ENCODE measurements at places on chromosomes 5 and 9.

GRCh38 chr5:172224996-172225395 lies 31.0 kb downstream of the EFCAB9 start:
- no peak for DNase-seq

- DNase-seq: no peak
Measured at GRCh38 chr5:131386779-131387178, 122.9 kb downstream of the CDC42SE2 start.

DNA sequence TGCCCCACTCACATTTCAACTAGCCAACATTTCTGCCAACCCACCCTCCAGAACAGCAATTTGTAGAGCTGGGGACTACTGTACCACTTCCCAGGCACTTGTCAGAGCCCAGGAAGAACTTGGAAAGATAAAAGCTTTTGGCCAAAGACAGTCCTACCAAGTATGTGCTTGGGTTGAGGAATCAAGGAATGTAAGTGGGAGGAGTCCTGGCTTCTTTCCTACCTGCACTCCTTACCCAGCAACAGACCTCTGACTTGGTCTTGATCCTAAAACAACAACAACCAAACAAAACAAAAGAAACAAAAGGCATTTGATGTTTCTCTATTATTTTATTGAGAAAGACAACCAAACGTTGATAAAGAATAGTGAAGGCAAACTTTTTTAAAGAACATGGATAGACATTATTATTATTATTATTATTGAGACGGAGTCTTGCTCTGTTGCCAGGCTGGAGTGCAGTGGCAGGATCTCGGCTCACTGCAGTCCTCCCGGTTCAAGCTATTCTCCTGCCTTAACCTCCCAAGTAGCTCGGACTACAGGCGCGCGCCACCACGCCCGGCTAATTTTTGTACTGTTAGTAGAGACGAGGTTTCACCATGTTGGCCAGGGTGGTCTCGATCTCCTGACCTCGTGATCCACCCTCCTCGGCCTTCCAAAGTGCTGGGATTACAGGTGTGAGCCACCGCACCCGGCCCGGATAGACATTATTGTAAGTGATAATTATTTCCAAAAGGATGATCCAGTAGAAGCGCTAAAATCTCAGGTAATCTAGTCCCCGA lies 33.5 kb downstream of the ANXA2R start:
- DNase-seq: no peak

DNA sequence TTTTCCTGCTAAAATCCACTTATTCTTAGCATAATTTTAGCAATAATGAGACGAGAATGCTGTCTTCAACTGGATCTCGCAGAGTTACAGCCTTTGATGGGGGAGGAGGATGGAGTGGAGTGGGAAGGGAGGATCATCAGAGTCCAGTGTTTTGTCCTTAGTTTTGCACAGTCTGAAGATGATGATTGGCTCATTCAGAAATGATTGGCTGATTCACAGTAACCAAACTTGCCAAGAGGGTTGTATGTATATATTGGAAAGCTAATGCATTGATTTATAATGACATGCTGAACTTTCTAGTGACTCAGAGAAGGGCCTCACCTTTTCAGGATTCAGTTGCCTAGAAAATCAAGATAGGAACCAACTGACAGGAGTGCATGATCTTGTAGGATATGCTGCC lies 448.0 kb downstream of the CCDC171 start:
- DNase-seq: no peak

DNA sequence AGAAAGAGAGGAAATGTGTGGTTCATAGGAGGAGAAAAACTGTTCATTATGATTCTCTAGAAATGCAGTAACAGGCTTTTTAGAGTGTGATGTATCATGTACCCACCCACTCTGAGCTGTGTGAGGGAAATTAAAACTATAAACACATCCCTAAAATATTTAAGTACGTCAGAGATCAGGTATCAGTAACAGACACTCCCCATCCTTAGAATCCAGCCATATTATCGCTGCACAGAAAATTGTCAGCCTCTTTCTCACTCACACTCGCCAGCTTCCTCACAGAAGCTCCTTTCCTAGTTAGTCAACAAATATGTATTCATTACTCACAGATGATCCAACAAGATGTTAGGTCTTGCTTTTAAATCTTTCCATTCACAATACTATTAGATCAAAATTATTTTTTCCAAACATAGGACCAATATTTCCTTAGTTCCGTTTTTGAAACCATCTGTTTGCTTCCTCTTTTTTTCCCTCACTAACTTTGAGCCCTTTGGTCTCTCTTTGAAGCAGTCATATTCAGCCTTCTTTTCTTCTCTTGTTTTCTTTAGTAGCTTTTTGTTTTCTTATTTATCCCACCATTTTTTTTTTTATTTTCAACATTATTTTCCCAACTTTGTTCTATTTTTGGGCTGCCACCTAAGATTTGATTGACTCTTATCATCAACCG lies 13.6 kb upstream of the MAST4 start:
- no peak for DNase-seq

DNA sequence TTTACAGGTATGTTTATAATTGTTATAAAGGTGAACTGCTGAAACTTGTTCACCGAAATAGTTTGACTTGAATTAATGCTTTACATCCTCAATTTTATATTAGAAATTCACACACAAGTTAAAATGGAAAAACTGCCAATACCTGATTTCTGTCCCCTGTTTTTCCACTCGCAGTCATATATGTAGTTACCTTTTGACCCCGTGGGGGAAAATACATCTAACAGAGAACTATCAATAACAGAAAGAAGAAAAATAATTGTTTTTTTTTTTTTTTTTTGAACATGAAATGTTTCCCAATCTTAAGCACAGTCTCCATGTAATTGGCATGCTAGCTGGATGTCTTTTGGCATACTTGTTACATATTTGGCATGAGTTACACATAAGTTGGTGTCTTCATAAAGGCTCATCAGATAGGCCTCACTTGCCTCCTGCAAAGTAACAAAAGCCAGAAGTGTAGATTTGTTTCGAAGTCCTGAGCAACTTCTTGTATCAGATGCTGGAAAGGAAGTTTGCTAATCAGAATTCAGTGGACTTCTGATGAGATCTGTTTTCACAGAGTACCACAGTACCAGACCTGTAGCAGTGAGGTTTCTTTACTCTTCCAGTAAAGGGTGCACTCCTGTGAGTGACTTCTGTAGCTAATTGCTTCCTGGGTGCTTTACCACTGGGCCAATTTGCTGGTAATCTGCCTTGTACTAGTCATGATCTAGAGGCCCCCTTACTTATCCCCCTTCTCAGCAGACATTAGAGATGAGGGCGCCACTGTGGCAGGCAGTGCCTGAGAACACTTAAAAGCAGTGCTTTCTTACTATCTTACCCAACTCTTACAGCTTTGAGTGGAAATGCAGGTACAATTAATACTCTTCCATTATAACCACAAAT lies 36.2 kb upstream of the CXXC5 start:
- DNase-seq: no peak

- DNase-seq: no peak
Measured at GRCh38 chr9:128392302-128393144, 21.3 kb downstream of the URM1 start.

GRCh38 chr5:13985731-13986418 lies 41.4 kb upstream of the DNAH5 start:
- no peak for DNase-seq

- DNase-seq: no peak
Measured at GRCh38 chr5:92328584-92329259, 945.6 kb upstream of the ARRDC3 start.

GRCh38 chr9:135512904-135513303 lies 8.3 kb upstream of the LCN1 start:
- DNase-seq: no peak

- DNase-seq: no peak
Measured at GRCh38 chr5:126693806-126694205, 83.1 kb upstream of the LMNB1 start.

DNA sequence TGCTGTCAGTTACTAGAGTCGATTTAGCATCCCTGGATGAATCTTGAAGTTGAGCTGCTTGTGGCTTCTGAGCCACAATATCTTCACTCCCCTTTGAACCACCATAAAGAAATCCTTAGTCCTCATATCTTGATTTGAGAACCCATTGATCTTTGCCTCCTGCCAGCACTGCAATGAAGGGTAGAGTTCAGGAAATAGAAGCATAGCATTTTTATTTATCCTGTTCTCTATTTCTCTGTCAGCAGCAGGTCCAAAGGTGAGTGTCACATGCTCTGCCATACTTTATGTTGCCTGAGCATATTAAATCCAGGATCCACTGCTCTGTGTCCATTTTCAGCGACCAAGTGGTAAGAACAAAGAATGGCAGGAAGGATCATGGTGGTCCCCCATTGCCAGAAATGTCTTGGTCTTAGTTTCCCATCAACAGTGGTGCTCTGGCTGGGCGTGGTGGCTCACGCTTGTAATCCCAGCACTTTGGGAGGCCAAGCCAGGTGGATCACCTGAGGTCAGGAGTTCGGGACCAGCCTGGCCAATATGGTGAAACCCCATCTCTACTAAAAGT lies 80.2 kb upstream of the PANK3 start:
- no peak for DNase-seq

- DNase-seq: no peak
Measured at GRCh38 chr9:130315446-130316226, 50.1 kb downstream of the HMCN2 start.

DNA sequence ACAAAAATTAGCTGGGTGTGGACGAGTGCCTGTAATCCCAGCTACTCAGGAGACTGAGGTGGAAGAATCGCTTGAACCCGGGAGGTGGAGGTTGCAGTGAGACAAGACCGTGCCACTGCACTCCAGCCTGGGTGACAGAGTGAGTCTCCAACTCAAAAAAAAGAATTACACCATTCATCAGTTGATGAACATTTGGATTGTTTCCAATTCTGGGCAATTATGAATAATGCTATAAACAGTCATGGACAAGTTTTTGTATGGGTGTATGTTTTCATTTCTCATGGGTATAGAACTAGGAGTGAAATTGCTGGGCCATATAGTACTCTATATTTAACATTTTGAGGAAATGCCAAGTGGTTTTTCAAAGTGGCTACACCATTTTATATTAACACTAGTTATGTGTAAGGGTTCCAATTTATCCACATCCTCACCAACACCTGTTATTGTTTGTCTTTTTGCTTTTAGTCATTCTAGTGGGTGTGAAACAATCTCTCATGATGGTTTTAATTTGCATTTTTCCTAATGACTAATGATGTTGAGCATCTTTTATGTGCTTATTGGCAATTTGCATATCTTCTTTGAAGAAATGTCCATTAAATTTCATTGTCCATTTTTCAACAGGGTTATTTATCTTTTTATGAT lies 9.0 kb upstream of the CCDC125 start:
- DNase-seq: no peak

DNA sequence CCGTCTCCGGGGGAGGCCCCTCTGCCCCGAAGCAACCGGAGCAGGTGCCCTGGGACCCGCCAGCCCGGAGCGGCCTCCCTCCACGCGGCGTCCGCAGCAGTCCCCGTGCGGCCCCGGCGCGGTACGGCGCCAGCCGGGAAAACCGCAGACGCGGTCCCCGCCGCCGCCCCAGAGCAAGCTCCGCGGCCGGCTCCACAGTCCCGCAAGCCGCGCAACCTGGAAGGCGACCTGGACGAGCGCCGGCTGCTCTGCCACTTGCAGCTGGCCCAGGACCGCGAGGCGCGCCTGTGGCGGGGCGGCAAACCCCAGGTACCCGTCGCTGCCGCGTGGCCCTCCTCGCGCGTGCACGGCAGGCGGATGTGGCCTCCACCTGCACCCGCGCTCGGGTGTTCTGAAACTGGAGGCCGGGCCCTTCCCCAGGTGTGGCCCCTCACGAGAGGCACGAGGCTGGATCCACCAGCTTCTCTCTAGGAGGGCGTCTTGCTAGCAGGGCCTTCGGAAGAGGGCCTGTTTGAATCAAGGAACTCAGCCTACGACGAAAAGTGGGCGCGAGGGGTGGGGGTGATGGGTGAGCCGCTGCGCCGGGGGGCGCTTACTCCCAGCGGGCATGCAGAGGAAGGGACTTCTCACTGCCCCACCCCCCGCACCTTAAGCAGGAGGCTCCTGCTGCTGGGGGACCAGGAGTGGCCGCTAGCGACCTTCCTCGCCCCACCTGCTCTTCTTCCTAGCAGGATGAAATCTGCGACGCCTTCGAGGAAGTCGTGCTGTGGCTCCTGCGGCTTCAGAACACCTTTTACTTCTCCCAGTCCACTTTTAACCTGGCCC lies 602 bp downstream of the CCNI2 start:
- no peak for DNase-seq

DNA sequence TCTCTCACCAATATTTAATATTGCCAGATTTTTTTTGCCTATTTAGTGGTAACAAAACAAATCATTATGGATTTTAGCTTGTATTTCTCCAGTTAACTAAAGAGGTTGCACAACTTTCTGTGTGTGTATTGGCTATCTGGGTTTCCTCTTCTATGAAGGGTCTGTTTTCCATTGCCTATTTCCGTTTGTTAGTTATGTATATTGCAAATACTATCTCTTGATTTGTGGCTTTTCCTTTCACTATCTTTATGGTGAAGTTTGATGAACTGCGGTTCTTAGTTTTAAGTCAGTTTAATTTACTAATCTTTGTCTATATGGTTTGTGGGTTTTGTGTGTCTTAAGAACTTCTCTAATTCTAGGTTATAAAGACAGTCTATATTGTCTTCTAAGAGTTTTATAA lies 136.3 kb downstream of the CEP120 start:
- no peak for DNase-seq

- DNase-seq: peak; percentile 58
Measured at GRCh38 chr9:136840877-136841645, 1.2 kb upstream of the AJM1 start.

DNA sequence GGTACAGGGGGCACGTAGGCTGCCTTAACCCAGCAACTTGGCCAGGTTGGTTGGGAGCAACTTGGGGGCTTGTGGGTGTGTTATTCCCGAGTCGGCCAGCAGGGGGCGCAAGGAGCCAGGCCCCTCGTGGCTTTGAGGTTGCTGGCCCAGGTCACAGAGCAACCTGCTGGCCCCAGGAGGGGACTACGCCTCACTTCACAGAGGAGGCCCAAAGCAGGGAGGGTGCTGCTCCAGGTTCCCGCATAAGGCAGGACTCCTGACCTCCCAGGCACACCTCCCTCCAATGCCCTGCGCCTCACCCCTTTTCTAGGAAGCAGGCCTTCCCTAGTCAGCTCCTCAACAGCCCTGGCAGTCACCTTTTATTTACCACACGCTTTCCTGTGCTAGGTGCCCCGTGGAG lies 18.1 kb downstream of the KYAT1 start:
- peak; percentile 81 for DNase-seq
